ENCODE measurements at places on chromosomes 3 and 15.

- DNase-seq, result no peak
Observed at GRCh38 chr3:71901645-71902044, 116.7 kb upstream of the PROK2 start.

- no peak for DNase-seq
Observed at GRCh38 chr3:188205992-188206416, 52.0 kb downstream of the LPP start.

GRCh38 chr3:4849136-4849535 is 130.1 kb upstream of the BHLHE40 start:
- DNase-seq, result no peak

DNA sequence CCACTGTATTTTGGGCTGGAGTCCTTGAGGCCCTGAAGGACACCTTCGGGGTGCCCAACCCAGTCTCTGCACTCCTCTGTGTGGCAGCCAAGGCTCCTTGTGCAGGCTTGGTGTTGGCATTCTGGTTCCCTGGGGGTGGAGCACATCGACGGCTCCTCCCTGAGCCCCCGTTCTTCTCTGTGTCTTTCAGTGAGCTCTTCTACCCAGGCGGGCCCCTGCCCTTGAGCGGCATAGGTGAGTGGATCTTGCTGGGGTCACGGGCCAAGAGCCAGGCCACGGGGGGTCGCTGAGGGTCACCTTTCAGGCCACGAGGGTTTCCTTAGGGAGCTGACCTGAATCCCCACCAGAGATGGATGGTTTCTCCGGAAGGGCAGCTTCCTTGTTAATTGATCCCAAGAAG is 234.8 kb downstream of the SNRPN start:
- DNase-seq, result no peak

- no peak for DNase-seq
Observed at GRCh38 chr3:72284471-72284870, 499.5 kb upstream of the PROK2 start.

DNA sequence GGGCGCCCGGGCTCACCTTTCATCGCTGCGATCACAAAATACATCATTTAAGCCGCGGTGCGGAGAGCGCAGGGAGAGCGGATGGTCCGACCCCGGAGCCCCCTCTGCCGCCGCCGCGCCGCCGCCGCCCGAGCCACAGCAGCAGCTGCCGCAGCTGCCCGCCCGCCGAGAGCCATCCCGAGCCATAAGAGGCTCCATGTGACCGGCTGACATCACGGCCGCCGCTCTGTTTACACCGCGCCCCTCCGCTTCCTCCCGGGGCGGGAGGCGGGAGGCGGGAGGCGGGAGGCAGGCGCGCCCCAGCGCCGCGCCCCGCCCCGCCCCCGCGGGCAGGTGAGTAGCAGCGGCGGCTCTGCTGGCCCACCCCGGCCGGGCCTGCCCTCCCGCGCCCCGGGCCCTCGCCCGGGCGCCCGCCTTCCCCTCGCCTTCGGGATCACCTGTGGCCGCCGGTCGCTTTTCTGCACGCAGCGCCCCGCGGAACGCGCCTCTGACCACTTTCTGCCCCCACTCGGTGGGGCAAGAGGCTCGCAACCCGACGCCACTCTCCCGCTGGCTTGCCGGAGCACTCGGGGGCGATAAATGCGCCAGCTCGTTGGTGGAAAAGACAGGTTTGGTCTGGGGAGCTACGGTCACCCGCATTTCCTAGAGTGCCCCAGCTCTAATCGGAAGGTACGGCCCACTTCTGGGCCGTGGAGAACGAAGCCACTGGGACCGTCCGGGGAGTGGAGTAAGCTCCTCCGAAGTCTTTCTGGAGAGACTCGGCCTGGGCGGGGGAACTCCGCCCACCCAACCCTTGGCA is 113.6 kb upstream of the ICE2 start:
- DNase-seq, result peak; percentile 71

DNA sequence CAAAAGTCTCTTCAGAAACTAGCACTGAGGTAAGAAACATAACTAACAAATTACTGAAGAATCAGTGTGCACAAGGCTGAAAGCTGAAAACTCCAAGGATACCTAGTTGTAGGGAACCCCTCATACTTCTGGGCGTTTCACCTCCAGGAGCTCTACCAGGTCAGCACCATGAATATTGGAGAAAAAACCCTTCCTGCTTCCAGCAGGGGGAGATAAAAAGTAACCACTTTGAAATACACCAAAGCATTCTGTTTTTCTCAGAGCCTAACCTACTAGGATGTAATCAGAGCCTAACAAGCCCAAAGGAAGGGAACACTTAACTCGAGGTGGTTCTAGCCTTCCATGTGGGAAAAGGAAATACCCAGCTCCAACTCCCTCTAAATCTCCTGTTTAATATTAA is 175.8 kb upstream of the MME start:
- DNase-seq, result no peak

GRCh38 chr3:53792866-53793265 is 53.4 kb downstream of the CHDH start:
- no peak for DNase-seq

DNA sequence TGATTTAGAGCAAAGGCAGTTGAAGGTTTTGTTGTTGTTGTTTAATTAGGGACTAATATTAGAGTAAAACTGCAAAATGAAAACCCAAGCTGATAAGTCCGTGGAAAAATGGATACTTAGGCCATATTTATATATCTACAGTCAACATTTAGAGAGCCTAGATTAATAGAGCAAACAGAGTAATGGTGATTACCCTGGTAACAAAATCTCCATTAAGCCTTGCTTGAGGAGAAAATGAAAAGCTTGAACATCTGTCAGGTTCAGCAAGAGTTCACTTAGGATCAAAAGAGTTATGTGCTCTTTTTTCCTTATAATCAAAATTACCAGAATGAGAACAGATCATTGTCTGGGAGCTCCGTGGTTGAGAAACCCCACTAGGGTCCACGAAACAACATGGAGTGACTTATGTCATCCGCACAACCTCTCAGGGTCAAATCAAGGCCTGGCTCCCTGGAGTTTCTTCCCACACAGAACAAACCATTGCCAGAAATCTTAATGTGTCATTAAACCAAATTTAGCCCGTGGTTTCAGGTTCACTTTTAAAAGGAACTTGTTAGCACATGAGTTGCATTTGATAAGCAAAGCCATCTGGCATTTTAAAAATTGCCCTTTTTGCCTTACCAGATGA is 381.2 kb downstream of the GABRB3 start:
- no peak for DNase-seq

DNA sequence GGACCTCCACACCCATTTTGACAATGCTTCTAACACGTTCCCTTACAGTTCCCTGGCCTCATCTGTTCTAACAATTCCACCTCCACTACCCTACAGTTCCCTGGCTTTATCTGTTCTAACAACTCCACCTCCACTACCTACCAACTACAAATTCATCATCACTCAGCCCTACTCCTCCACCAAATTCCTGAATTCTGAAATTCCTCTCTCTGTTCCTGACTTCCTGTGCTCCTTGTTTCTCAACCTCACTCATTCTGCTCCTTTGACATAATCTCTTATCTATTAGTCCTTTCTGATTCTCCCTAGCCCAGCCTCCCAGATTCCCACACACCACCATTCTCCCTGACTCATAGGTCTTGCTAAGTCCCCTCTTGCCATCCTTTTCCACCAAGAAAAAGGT is 22.5 kb downstream of the UPK1B start:
- DNase-seq, result no peak

DNA sequence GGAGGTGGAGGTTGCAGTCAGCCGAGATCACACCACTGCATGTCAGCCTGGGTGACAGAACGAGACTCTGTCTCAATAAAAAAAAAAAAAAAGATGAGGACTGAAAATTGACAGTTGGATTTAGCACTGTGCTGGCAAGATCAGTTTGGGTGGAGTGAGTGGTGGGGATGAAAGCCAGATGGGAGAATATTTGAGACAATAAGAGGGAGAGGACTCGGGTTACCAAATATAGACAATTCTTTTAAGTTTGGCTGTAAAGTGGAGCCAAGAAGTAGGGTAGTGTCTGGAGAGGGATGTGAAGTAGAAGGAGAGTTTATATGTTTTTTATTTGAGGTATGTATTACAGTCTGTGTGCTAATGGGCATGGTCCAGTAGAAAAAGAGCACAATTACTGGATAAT is 20.4 kb downstream of the TMOD3 start:
- DNase-seq, result no peak

DNA sequence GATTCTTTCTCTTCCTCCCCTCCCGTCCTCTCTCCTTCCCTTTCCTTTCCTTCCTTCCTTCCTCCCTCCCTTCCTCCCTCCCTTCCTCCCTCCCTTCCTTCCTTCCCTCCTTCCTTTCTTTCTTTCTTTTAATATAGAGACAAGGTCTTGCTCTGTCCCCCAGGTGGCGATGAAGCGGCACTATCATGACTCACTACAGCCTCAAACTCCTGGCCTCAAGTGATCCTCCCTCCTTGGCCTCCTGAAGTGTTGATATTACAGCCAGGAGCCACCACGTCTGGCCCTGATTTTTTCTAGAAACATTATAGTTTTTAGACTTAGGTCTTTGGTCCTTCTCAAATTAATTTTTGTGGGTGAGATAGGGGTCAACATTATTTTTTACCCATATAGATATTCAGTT is 15.5 kb downstream of the GRM2 start:
- no peak for DNase-seq

- DNase-seq, result no peak
Observed at GRCh38 chr3:89239774-89240173, 132.4 kb downstream of the EPHA3 start.

- DNase-seq, result no peak
Observed at GRCh38 chr15:71313806-71314205, 198.5 kb downstream of the THSD4 start.

DNA sequence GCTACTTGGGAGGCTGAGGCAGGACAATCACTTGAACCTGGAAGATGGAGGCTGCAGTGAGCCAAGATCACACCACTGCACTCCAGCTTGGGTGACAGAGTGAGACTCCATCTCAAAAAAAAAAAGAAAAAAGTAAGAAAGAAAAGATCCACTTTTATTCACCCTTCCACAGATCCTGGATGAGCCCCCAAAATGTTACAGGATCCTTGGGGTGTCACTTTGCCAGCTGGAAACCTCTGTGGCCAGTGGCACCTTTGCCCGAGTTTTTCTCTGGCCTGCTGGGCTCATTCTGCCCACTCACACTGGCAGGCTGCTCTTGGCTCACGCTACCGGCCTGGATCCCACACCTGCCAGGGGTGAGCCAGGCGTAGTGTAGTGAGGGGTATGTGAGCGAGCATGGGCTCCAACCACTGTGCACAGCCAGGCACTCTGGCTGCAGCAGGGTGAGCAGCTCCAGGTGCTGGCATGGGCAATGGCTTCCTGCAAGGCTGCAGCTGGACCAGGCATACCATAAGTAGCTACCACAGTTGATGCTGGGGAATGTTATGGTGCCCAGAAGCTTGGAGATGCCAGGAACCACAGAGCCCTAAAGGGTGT is 57.8 kb upstream of the C15orf39 start:
- DNase-seq, result no peak

- no peak for DNase-seq
Observed at GRCh38 chr3:71509066-71509465, 74.5 kb downstream of the FOXP1 start.

- no peak for DNase-seq
Observed at GRCh38 chr15:74434263-74435136, 742 bp upstream of the SEMA7A start.

DNA sequence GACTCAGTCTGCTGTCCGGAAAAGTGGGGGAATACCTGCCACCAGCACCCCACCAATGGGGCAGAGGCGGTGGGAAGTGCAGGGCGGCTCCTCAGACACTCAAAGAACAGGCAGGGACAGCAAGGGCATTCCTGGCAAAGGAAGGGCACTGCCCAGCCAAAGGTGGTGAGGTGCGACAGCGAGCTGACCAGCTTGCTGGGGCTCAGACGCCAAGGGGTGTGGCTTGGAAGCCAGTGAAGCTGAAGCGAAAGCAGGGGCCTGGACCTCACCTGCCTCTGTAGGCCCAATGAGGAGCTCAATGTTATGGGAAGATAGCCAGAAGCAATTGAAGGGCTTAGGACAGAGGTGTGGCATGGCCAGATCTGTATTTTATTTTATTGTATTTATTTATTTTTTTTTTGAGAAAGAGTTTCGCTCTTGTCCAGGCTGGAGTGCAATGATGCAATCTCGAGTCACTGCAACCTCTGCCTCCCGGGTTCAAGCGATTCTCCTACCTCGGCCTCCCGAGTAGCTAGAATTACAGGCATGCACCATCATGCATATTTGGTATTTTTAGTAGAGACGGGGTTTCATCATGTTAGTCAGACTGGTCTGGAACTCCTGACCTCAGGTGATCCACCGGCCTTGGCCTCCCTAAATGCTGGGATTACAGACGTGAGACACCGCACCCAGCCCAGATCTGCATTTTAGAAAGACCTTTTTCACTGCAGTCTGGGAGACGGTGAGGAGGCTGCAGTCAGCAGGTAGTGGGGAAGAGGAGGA is 4.4 kb upstream of the LMAN1L start:
- no peak for DNase-seq

GRCh38 chr3:124026516-124026915 is 34.6 kb upstream of the ROPN1 start:
- DNase-seq, result no peak

- peak; percentile 56 for DNase-seq
Observed at GRCh38 chr15:98850961-98851572, 156.5 kb downstream of the PGPEP1L start.

GRCh38 chr3:61060411-61060861 is 190.8 kb downstream of the FHIT start:
- DNase-seq, result no peak

GRCh38 chr3:71384388-71384787 is 199.1 kb downstream of the FOXP1 start:
- DNase-seq, result no peak

GRCh38 chr3:45890405-45890804 is 4.1 kb downstream of the CCR9 start:
- DNase-seq, result no peak

GRCh38 chr3:99551520-99551919 is 86.9 kb upstream of the COL8A1 start:
- no peak for DNase-seq

DNA sequence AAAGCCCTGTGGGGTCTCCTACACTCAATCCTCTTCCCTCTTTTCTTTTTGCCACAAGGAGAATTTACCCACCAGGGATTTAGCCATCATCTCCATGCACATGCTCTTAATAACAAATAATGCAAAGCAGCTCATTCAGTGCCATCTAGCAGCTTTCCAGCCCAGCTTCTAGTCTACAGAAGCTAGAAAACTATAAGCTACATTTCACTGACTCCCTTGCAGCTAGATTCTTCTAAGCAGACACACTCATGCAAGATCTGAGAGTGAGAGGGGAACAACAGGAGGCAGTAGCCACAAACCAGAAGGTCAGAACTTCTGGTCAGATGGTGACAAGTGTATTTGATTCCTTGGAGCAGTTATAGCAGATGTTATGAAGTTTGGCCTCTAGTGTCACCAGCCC is 25.5 kb downstream of the OSBPL10 start:
- no peak for DNase-seq

GRCh38 chr3:65443739-65444446 is 594.8 kb downstream of the MAGI1 start:
- DNase-seq, result no peak
